Iris pigment epithelial cell (primary cell): ENCODE measurements at places on chromosomes 5 and 9.

DNA sequence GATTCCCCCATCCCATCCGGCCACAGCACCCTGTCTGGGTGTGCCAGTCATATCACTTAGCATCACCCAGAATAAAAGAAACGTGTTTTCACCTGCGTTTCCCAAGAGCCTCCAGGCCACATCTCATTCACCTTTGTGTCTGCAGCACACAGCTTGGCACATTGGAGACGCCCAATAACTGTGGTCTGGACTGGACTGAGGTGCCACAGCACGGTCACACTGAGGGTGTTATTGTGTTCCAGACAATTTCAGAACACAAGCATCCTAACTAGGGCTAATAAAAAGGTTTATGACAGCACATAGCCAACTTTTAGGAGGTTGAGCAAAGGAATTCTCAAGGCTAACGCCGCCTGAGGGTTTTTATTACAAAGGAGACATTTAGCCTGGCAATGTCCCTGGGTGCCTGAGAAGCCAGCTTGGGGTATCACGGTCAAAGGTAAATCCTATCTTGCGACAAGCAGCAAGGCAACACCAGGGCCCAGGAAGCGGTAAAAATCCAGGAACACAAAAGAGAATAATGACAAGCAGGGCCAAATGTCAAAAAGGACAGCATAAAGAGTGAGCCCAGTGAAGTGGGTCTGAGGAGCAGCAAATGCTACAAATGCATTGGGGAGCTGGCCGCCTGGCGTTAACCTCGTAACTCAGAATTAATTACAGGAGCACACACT, 3.4 kb downstream of the EPB41L4B start:
- DNase-seq, result no peak

- peak; percentile 38 for DNase-seq
Measured at GRCh38 chr5:68529581-68529980, 314.0 kb downstream of the PIK3R1 start.

- DNase-seq, result no peak
Measured at GRCh38 chr5:96816411-96816939, 8.7 kb upstream of the ERAP1 start.

DNA sequence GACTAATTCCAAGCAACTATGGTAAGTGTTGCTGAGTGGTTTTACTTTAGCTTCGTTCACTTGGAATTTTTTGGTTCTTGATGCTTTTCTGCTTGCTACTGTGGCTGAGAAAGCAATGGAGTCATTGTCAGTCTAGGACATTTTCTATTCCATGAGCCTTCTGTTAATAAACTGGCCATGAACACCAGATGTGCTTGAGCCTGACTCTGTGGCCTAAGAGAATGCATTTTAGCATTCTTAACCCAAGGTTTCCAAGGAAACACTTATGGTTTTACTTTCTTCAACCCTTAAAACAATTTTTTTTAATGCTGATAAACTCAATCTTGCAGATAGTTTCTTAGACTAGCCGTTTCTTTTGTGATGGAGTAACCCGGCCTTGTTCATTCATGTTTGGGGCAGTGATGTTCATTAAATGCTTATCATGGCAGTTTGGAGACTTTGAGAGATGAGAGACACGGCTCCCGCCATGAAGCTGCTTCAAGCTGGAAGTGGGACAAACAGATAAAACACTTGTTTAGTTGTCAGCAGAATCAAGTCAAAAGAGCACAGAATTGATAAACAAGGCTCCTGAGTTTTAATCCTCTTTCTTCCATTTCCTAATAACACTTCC, 42.4 kb downstream of the OSTF1 start:
- peak; percentile 15 for DNase-seq

- DNase-seq, result no peak
Measured at GRCh38 chr9:84075004-84075403, 94.4 kb downstream of the RMI1 start.

GRCh38 chr9:131272212-131272611, 4.1 kb downstream of the FAM78A start:
- no peak for DNase-seq

GRCh38 chr5:127223256-127223974, 67.2 kb upstream of the MEGF10 start:
- no peak for DNase-seq

GRCh38 chr5:142772446-142773293, 2.5 kb downstream of the ARHGAP26 start:
- no peak for DNase-seq

DNA sequence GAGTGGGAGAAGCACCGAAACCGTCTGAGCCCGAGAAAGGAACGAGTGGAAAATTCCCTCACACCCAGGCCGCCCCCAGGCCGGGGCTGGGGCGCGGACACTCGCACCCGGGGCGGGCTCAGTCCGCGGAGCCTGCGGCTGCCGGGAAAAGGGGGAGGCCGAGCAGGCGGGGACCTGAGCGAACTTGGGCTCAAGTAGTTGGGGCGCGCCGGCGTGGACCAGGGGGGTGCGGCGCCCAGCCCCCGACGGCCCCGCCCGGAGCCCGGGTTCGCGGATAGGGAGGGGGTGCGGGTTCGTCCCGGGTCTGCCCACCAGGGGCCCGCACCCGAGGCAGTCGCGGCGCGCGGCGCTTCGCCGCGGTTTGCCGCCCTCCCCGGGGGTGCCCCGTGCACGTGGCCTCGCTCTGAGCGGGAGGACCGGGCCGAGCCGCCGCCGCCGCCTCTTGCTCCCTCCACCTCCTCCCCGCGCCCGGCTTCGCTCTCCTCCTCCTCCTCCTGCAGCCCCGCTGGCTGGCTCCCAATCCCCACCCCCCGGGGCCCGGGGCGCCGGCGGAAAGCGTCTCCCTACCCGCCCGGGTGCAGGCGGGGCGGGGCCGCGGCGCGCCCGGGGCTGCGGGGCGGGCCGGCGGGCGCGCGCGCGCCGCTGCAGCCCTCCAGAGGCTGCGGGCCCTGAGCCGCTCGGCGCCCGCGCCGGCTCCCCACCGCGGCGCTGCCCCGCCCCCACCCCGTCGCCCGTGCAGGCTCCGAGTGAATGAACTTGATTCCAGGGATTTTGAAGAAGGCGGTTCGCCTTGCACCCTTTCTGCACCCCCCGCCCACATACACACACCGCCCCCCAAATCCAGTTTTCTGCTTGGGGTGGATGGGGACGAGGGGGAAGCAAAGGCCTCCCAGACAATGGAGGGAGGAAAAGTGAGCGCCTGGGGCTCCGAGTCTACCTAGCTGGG, 1.3 kb upstream of the NFIB start:
- DNase-seq, result peak; percentile 93

DNA sequence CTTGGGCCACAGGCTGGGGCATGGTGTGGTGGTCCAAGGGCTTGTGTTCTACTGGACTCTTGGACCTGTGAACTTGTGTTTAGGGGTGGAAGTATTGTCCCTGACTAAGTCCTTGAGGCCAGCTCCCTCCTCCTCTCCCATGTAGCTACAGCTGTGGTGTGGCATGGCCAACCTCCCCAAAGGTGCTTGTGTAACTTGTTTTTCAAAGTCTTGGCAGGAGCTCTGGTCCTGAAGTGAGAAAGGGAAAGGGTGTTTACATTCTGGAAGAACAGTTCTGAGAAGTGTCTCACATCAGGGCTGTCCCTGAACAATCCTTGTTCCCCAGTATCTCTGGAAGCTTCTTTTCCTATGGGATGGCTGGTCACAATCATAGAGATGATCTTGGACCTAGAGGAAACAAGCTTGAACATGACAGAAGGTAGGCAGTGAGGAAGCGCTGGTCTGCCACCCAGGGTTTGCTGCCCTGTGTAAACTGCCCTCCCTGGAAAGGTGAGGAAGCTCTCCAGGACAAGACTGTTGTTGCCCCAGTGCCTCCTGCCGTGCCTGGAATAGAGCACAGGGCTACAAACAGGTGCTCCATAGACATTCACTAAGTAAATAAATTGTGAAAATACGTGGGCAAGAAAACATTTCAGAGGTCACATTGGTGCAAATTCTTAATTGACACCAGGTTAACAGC, 64.6 kb upstream of the KLF9 start:
- DNase-seq, result peak; percentile 90

- peak; percentile 95 for DNase-seq
Measured at GRCh38 chr9:71748280-71748743, 20.0 kb downstream of the CEMIP2 start.

- no peak for DNase-seq
Measured at GRCh38 chr5:139975306-139975705, 67.8 kb downstream of the NRG2 start.

DNA sequence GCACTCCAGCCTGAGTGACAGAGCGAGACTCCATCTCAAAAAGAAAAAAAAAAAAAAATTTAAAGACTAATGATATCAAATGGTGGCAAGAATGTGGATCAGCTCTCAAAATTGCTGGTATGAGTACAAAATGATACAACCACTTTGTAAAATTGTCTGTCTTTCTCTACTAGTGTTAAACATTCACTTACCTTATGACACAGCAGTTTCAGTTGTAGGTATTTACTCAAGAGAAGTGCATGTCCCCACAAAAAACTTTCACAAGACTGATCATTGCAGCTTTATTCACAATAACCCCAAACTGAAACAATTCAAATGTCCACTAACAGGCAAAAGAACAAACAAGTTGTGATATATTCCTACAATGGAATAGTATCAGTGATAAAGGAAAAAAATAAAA, 14.7 kb upstream of the CETN3 start:
- no peak for DNase-seq

DNA sequence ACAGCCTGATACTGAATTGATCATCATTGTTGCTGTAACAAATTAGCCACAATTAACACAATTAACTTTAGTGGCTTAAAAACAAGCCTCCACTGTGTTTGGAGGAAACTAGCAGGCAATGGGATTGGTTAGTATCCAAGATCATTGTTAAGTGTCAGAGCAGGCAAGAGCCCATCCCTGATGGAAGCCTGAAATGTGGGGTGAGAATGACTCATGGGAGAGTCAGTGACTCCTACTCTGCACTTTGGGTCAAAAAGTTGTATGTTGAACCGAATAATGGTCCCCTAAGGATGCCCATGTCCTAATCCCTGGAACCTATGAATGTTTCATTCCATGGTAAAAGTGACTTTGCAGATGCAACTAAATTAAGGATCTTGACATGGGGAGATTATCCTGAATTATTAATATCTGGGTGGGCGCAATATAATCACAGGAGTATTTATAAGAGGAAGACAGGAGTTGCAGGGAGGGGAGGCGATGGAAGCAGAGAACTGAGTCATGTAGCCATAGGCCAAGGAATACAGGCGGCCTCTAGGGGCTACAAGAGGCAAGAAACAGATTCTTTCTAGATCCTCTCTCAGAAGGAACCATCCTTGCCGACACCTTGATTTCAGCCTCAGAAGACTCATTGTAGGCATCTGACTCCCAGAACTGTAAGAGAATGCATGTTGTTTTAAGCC, 28.8 kb downstream of the ALG2 start:
- peak; percentile 11 for DNase-seq

DNA sequence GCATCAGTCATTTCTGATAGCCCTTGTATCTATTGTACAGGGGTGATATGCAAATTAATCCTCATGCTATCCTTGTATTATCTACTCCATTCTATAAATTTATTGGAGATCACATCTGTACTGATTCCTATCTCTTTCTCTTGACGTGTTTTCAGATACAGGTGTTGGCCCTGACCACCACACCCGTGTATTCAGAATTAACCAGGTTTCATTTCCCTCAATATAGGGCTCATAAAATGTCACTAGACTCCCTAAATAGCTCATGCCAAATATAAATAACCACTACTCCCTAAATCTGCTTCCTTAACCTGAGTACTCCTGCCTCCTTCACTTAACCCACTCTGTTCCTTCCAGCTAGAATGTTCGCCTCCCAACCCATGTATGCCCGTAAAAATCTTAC, 522.8 kb upstream of the KLF4 start:
- DNase-seq, result no peak

GRCh38 chr9:98529841-98530240, 178.9 kb downstream of the GABBR2 start:
- DNase-seq, result no peak

DNA sequence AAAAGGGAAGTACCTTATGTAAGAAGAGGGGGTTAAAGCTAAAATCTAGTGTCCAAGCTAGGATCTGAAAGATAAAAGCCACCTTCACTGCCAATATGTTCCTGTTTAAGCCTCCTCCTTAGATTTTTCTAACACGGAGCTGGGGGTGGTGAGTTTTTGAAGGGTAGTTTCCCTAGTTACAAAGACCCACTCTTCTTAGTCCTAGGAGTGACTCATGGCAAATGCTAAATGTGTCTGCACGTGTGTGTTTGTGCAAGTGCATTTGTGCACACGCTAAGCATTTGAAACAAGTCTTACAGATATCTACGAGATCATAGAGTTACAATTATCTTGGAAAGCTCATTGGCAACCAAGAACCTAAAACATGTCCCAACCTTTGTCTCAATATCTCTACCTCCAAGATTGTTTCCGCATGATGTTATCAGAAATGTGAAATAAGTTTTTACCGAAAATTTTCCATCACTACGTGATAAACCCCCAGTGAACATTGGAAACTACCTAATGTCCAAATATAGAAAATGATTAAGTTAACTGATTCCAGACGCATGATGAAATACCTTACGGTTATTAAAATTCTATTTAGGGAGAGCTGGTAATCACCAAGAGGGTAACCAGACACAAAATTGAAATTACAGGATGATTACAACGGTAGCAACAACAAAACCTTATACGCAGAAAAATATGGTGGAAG, 78.0 kb upstream of the HRH2 start:
- DNase-seq, result no peak

DNA sequence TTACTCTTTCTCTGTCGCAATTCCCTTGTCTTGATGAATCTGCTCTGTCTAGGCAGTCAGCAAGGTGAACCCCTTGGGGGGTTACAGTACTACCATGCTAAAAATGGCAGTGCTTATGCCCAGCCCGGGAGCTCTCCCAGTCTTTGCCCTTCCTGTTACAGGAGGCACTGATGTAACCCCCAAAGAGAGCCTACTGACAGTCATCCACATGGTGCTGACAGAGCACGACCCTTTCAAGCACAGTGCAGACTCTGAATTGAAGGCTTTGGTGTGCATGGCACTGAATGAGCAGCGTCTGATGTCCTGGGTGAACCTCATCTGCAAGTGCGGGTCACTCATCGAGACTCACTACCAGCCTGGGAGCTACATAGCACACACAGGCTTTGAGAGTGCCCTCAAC, 34.5 kb upstream of the SLC36A2 start:
- DNase-seq, result no peak

- peak; percentile 41 for DNase-seq
Measured at GRCh38 chr9:133054966-133055365, 6.8 kb upstream of the CEL start.

DNA sequence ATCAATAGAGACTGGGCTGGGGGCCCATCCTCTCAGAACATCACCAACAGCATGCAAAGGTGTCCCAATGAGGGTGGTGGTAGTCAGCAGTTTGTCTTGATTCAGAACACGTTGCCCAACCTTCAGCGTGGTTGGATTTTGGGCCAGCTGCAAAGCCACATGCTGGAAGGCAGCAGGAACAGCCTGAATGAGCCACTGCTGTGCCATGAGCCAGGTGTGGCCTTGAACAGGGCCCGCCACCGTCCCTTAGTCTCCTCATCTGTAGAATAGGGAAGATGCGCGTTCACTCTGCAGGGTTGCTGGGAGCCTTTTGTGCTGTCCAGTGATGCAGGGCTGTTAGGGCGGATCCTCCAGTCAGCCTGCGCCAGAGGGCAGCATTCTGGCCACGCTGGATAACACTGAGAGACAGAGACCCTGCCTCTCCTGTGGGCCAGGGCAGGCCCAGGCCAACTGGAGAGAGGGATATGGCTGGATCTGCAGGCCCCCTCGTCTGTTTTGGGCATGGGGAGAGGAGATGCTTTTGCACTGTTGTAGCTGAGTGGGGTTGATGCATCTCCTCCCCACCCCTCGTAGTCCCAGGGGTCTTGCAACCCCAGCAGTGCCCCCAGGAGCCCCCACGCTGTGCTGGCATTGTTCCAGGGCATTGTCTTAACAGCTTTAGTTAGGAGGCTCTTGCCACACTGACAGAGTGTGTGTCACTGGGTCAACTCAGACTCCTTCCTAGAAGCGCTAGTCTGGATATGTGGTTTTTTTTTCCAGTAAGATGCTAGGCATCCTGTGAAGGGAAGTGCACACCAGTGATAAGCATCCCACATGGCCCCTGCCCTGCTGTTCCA, 42.1 kb downstream of the SLC46A2 start:
- DNase-seq, result no peak
